ENCODE measurements at places on chromosomes 13 and 19.

DNA sequence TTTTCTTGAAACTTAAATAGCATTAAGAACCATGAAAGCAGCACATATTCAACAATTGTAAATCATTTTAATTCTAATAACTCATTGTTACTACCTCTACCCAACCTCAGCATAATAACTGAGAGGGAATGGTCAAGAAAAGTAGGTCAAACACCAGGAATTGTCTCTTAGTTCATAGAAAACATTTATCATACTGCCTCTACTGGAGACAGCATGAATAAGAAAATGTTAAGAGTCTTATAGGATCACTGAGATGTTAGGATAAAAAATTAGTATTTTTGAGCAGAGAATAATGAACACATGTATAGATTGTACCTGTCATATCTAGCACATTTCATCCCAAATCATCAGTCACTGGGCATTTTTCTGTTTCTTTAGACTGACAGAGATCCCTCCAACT lies 515.3 kb downstream of the PCDH9 start:
- no peak for DNase-seq

DNA sequence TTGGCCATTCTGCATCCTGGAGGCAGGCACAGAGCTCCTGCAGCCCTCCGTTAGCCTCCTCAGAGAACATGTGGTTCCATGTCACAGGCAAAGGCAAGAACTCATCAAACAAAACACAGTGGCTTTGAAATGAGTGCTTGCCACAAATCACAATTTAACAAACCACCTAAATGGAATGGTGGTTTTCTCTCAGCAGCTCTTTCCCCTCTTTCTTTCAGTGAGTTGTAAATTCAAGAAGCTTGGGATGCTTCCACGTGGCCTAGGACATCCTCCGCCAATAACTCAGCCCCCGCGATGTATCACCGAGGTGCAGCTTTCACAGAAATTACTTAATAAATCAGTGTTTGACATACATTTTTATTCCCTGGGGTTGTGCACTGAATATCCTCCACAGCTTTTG lies 65.4 kb upstream of the RFC3 start:
- DNase-seq, result no peak

DNA sequence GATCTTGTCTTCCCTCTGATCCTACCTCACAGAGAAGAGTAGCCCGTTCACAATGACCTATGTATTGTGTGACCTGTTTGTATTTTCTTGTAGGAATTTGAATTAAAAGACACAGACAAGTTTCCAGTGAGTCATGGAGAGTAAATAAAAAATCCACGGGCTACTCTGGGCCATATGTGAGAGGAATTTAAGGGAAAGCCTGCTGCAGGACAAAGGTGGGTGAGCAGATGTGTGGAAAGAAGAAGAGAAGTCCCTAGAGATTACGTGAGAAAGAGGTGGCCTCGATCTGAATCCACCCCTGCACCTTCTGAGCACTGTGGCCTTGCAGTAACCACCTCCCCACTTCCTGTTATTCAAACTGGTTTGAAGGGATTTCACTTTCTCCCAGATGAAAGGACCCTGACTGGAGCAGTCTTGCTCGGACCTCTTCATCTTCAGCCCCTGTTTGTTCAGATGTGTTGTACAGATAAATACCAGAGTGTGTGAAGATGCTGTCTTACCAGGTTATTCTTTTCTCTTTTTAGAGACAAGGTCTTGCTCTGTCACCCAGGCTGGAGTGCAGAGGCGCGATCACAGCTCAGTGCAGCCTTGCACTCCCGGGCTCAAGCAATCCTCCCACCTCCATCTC lies 205.4 kb downstream of the PDS5B start:
- no peak for DNase-seq

DNA sequence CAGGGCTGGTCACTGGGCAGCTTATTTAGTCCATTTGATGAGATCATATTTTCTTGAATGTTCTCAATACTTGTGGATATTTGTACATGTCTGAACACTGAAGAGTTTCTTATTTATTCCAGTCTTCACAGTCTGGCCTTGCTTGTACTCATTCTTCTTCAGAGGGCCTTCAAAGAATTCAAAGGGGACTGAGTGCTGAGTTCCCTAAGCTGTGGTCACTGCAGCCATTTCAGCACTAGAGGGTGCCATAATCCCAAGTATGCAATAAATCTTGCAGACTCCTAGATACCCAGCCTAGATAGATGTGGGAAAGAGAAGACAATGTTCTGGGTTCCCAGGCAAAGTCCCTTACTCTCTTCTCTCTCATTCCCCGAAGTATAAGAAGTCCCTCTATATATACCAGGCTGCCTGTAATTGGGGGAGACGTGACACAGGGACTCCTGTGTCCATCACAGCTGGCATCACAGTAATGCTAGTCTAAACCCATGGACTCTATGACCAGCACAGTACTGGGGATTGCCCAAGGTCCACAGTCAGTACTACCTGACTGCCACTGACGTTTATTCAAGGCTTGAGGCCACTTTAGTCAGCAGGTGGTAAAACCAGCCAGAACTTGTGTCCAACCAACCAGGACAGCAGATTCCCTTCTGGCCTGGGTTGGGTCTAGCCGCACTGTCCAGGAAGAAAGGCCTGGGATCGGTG lies 8.9 kb upstream of the VN1R1 start:
- no peak for DNase-seq

DNA sequence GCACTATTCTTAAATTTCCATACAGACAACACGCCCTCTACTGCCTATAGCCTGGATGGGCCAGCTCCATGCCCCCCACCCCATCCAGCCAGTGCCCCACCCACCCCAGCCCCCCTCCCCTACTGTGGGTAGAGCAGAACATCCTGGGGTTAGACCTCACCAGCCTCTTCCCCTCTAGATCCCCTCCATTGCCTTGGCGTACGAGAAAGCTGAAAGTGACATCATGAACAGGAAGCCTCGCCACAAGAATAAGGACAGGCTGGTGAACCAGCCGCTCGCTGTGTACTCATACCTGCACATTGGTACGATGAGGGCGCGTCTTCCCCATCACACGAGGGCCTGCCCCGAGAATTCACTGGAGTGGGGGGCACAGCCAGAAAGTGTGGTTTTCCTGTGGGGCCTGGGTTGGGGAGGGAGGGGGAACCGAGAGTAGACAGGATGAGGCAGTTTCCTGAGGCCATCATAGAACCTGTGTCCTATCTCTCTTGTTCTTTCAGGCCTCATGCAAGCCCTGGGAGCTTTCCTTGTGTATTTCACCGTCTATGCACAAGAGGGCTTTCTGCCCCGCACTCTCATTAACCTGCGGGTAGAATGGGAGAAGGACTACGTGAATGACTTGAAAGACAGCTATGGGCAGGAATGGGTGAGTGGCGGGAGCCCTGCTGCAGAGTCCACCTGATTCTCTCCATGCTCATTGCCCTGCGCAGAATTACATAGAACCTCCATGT lies 29.1 kb downstream of the ATP12A start:
- peak; percentile 37 for DNase-seq

- peak; percentile 89 for DNase-seq
These were observed at the start of gene NDUFS7 for GRCh38 chr19:1383312-1384084. NDUFS7 (plus strand) TSS chr19:1383907; CDS start chr19:1383927, 20 bp downstream.

GRCh38 chr19:5993201-5993600 lies 15.3 kb upstream of the RANBP3 start:
- no peak for DNase-seq

GRCh38 chr19:45515807-45516401 lies 8.6 kb downstream of the VASP start:
- no peak for DNase-seq

GRCh38 chr19:32067685-32068084 lies 277.7 kb upstream of the ZNF507 start:
- DNase-seq, result no peak

DNA sequence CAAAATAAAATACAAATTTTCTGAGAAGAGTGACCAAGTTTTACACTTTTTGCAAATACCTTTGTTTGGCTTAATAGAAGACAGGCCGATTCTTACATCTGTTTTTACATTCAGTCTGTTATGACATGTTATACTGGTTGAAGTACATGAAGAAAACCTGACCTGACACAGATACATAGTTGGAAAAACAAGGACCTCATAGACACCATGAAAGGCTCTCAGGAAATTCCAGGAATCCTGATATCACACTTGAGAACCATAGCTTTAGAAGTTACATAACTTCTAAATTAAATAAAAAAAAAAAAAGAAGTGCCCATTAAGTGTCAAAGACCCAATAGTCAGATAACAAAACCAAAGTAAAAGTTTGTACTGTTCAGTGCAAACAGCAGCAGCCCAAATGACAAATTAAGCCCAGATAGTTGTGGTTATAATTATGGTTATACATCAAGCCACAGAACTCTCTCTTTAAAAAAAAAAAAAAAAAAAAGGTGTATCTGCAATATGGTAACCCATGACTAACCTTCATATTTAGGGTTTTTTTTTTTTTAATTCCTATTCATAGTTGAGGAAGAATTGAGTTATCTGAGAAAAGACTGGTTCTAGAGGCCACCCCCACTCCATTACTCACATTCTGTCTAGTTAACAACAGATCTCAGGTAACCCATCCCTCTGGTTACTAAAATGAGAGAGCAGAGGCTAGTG lies 19.8 kb downstream of the RBM26 start:
- no peak for DNase-seq

DNA sequence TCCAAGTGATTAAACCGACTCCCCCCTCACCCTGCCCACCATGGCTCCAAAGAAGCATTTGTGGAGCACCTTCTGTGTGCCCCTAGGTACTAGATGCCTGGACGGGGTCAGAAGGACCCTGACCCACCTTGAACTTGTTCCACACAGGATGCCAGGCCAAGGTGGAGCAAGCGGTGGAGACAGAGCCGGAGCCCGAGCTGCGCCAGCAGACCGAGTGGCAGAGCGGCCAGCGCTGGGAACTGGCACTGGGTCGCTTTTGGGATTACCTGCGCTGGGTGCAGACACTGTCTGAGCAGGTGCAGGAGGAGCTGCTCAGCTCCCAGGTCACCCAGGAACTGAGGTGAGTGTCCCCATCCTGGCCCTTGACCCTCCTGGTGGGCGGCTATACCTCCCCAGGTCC lies 2.0 kb downstream of the APOE start:
- DNase-seq, result no peak

DNA sequence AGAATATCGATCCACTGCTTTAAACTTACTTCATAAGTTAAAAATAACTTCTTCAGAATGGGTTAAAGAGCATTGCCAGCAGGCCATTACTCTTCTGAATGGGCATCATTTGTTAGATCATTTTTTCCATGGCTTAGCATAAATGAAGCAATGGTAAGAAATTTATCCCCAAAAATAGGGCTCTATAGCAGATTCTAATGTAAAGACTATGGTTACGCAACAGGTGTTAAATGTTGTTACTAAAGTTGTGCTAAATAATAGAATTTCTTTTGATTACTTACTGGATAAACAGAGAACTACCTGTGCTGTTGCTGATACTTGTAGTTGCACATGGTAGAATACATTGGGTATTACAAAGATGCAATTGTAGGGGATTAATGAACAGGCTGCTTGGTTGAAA lies 15.9 kb upstream of the ZNF98 start:
- no peak for DNase-seq

DNA sequence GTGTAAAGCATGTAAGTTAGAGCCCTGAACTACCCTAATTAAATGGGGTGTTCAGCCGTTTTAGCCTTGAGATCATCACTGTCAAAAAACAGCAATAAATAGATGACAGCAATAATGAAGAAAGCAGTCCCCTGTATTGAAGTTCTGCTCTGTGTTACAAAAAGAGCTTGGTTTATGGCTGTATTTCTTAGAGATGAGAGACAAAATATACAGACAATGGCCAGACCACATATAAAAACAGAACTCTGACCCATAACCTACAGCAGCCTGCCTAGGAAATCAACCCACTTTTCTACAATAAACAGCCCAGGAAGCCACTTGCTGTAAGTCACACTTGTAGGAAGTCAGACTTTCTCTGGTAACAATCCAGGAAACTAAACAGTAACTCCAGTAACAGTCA lies 10.8 kb downstream of the IGFL3 start:
- DNase-seq, result no peak

DNA sequence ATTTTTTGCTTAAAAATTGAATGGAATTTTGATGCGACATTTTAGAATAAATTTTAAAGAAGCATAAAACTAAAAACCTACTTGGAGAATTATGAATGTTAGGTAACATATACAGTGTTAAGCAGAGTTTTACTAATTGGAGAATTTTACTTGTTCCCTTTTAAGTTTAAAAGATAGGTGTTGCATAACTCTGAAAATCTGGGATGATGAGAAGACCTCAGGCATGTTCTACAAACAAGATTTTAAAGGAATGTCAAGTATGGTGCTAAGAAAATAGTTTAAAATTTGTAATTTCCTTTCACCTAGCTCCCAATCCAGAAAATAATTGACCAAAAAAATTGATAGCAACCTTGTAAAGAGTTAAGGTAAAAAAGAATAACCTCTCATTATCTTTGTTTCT lies 135.8 kb downstream of the RFC3 start:
- DNase-seq, result no peak

GRCh38 chr13:109200556-109200955 lies 571.1 kb downstream of the MYO16 start:
- no peak for DNase-seq

- no peak for DNase-seq
These were observed 1206.1 kb downstream of the EFNB2 start for GRCh38 chr13:105329359-105329758.

- no peak for DNase-seq
These were observed 55.6 kb downstream of the GJA3 start for GRCh38 chr13:20105161-20105689.

GRCh38 chr19:11693505-11694499 lies 44.9 kb downstream of the ZNF823 start:
- DNase-seq, result no peak

DNA sequence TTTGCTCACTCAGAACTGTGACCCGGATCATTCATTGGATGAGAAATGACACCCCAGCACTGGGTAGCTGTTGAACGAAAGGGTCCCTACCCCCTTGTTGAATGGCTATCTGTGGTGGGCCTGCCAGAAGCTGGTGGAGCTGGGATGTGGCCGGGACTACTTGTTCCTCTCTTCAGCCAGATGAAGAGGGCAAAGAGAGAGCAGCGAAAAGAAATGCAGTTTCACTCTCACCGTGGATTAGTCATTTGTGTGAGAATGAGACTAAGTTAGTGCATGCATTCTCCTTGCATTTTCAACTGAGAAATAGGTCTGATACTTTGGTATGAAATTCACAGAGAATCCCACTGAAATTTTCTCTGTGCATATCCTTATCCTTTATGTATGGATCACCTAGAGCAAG lies 553.1 kb downstream of the IRS2 start:
- DNase-seq, result no peak

All from stimulated activated CD4-positive, alpha-beta T cell treated with anti-CD3 and anti-CD28 coated beads, Interleukin-4, amount 100 ng/mL, for 1 hour (primary cell).